T-helper 9 cell (primary cell): ENCODE measurements at places on chromosomes 1 and 21.

GRCh38 chr21:27713154-27714109, 746.5 kb upstream of the ADAMTS5 start:
- DNase-seq = no peak

DNA sequence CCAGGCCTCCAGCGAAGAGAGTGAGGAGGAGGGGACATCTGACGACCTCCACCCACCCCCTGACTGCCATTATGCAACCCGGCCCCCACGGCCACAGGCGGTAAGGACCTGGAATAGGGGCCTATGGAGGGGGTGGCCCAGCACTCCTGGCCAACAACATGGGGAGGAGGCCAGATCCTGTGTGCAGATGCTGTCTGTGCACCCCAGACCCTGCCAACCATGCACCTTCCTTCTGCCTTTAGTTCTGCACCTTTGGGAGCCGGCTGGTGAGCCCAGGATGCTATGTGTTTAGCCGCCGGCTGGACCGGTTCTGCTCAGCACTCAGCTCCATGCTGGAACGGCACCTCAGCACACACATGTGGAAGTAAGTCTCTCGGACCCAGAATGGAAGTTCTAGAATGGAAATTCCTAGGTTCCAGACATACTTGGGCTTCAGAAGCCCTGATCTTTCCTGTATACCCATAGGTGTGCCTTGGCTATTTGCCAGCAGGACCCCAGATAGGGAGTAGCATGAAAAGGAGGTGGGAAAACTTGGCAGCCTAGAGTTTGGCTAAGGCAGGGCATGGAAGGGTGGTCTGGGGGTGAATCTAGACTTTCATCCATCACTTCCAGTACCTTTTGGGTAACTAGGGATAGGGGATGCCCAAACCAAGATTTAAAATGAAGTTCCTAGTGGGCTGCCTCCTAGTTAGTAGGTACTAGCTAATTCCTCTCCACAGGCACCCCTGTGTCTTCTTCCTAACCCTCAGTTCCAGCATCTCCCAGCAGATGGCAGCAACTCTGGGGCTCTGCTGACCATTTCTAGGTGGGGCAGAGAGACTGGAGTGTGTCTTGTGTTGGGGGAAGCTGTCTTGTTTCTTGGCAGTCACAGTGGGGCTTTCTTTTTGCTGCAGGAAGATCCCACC, 3.6 kb upstream of the CYB561D1 start:
- DNase-seq = peak; percentile 68

DNA sequence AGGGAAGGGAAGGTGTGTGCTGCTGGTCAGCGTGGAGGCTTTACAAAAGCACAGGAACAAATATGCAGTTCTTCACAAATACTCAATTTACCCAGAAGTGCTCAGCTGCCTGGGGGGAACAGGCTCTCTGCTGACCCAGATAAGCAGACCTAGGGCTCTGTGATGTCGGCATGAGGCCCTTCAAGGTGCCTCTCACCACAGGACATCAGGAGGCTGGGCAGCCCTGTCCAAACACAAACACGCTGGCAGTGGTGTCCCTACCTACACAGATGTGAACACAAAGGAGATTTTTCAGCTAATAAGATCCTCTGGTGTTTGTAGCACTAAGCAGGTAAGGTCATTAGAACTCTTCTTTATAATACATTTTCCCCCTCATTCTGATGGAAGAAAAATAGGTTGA, 243.0 kb upstream of the PROX1 start:
- no peak for DNase-seq

- DNase-seq = no peak
Observed at GRCh38 chr1:178464566-178464965, 32.2 kb downstream of the CLEC20A start.

- DNase-seq = no peak
Observed at GRCh38 chr1:56584910-56585528, 5.7 kb upstream of the PLPP3 start.

- peak; percentile 63 for DNase-seq
Observed at GRCh38 chr21:33362044-33362555, 37.3 kb downstream of the IFNAR1 start.

- DNase-seq = no peak
Observed at GRCh38 chr1:27306892-27307761, 14.8 kb upstream of the TMEM222 start.

DNA sequence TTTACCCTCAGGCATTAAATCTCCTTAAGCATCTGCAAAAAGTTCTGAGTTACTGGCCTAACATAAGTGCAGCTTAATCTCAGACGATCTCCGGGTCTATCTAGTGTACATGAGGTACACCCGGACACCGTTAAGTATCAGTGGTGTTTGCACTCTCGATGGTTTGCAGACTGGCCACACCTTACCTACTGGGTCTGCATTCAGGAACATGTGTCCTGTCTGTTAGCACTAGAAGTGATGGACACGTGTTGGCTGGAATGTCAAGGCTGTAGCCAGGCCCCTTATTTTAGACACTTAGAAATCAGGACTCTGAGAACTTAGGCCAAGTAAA, 783 bp upstream of the AGL start:
- DNase-seq = no peak

DNA sequence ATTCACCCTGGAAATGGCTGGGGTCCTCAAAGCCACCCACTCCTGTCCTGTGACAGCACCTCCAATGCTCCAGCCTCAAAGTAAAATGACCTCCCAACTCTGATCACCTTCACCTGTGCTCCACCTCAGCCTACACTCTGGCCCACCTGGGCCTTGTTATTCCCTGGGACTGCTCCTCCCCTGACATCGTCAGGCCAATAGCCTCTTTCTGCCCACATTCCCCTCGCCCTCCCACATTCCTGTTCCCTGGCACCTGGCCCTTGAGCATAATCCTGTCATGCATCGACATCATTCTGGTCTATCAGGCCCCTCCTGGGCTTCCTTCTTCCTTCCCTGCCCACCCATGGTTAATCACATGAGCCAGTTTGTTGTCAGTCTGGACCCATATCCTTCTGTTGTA, 13.2 kb upstream of the BCAR3 start:
- DNase-seq = no peak

GRCh38 chr21:35249636-35250035, 200.5 kb upstream of the RUNX1 start:
- no peak for DNase-seq

- DNase-seq = no peak
Observed at GRCh38 chr1:41540886-41541591, 56.6 kb upstream of the EDN2 start.
